ENCODE measurements at places on chromosomes 11 and 22. TPM values are rescaled to one million over a fixed set of nuclear protein-coding genes. Genes with fewer than 3 reads are reported as not detected.

SLC43A1 gene
- 32.1 TPM for total RNA-seq

DNA sequence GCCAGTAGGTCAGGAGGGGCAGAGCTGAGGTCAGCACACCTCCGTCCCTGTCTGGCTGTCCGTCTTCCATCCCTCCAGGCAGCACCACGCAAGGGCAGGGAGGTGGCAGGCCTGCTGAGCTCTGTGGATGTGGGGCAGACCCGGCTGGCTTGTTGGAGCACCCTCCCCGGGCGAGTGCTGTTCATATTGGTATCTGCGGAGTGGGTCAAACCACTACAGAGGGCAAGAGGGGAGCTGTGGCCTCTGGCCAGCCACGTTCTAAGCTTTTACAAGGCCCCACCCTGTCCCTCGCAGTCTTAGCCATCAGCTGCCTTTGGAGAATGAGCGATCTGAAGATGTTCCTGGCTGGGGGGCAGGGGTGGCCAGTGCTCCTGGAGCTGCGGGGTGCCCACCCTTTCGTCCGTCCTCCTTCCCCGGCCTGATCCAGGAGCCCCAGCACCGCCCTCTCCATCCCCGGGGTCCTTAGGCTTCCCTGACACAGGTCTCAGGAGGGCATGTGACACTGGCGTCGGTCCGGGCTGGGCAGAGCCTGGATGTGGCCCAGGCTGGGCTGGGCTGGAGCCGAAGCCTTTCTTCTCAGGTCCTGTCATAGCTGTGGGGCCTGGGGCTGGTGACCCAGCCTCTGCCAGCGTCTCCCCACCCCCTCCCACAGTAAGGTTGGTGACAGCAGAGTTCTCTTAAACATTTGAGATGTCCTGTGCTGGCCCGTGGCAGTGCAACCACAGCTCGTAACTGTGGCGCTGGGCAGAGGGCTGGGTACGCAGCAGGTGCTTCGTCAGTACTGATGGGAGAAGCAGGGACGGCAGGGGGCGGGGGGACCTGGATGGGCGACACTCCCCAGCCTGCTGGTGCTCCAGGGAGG lies 31.7 kb upstream of the GRAMD4 start:
- no peak for DNase-seq

- DNase-seq = peak; percentile 64
These were observed at the start of gene GAS2L1 for GRCh38 chr22:29306175-29306834. GAS2L1 (plus strand) TSS chr22:29306650; CDS start chr22:29308106, 1,456 bp downstream.

- DNase-seq = no peak
These were observed 51.7 kb upstream of the FBXO3 start for GRCh38 chr11:33825854-33826560.

GRCh38 chr11:116580799-116581198 lies 192.0 kb downstream of the BUD13 start:
- no peak for DNase-seq

DNA sequence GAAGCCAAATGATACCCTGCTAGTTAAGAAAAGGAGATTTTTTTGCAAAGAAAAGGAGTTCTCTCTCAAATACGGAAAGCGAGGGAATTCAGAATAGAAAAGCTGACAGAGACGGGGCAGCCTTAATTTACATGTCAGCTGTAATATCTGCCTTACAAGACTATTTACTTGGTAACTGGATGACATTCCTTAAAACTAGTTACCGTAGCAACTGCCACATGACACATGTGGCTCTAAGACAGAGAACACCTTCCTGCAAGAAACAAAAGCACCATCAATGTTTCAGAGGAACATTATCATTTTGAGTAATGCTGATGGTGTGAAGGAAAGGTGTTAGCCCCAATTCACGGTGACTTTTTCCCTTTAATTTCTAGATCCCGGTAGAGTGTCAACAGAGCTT lies 222.1 kb downstream of the LRRC4C start:
- DNase-seq = no peak

INPP5J gene
- total RNA-seq = 0.09 TPM

GRCh38 chr11:85732965-85733364 lies 47.0 kb upstream of the CCDC89 start:
- DNase-seq = no peak

DNA sequence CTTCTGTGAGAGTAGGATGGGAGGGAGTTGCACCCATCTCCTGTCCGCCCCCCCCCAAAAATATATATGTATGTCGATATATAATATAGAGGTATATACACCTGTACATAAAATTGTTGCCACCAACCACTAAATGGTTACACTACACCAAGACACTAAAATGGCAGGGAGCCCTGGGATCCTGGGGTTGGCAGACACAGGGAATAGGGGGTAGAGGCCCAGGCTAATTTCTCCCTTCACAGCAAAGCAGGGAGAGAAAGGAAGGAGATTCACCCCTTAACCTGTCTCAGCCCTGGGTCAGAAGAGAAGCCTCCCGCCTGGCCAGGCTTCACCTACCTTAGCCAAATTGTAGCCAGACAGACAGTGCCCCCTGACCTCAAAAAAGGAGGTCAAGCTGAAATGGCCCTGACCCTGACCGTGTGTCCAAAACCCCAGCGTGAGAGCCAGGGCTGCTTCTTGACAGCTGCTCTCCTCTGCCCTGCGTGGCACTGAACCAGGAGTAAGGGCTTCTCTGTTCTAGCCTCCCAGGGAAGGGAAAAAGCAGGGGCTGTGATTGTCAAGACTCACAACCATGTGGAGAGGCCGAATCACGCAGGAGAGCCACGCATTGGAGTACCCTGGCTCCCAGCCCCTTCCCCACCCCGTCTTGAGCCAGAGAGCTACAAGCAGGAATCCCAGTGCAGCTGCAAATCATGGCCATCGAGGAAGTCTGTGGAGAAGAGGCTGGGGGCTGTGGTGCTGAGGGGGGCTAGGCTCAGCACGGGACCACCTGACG lies 40.5 kb downstream of the SGSM3 start:
- DNase-seq = no peak

DNA sequence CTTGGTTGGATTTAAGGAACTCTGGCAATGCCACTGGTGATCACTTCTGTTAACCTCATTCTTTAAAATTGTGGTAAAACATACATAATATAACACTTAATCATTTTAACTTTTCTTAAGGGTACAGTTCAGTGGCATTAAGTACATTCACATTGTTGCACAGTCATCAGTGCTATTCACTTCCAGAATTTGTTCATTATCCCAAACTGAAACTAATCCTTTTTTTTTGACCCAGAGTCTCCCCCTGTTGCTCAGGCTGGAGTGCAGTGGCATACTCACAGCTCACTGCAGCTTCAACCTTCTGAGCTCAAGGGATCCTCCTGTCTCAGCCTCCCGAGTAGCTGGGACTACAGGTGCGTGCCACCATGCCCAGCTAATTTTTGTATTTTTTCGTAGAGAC lies 10.6 kb downstream of the ELF5 start:
- no peak for DNase-seq

AIFM3 gene
- 0.25 TPM for total RNA-seq

C1QTNF5 gene
- total RNA-seq = not detected

OR4B1 gene
- not detected for total RNA-seq

DNA sequence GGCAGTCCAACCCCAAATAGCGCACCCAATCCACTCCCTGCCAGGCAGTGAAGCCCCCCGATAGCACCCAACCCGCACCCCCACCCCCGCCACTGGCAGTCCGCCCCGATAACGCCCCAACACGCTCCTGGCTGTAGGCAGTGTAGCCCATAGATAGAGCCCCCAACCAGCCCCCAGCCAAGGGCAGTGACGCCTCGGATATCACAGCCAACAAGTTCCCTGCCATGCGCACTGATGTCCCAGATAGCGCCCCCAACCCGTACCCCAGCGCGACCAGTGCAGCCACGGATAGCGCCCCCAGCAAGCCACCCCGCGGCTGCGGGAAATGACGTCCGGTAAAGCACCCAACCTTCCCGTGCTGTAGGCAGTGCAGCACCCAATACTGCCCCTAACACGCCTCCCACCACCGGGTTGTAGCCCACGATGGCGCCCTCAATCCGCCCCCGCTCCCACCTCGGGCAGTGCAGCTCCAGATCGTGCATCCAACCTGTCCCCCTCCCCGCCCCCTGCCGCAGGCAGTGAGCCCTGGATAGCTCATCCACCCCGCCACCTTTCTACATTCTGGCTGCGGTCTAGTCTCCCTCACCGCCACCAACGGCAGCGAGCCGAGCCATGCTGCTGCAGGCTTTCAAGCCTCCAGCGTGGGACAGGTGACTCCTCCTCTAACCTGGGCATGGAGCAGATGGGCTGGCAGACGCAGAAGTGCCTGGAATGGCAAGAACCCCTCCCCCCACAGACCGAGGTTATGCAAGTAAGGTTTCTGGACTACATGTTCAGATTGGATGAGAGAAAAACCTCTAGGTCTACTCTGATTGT lies 625 bp downstream of the RFPL2 start:
- no peak for DNase-seq

- no peak for DNase-seq
These were observed 382.5 kb upstream of the KIRREL3 start for GRCh38 chr11:127383026-127383425.

TMPRSS4 gene
- not detected for total RNA-seq

- no peak for DNase-seq
These were observed 1.2 kb downstream of the KCNJ11 start for GRCh38 chr11:17387254-17387653.

SHISA8 gene
- 2.7 TPM for total RNA-seq

DNA sequence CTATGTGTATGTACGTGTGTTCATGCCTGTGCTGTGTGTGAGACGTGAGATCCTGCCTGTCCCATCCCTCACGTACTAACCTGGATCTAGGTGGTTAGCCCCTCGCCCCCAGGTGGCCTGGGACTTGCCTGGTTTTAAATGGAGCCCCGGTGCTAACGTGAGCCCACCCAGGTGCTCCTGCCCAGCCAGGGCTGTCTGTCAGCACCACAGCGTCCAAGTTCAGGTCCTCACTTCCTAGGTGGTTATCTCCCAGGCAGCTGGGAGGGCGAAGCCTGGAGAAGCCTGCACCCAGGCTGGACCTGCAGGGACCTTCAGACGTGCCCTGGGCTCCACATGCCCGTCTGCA lies 86.0 kb downstream of the KCNQ1 start:
- no peak for DNase-seq

DNA sequence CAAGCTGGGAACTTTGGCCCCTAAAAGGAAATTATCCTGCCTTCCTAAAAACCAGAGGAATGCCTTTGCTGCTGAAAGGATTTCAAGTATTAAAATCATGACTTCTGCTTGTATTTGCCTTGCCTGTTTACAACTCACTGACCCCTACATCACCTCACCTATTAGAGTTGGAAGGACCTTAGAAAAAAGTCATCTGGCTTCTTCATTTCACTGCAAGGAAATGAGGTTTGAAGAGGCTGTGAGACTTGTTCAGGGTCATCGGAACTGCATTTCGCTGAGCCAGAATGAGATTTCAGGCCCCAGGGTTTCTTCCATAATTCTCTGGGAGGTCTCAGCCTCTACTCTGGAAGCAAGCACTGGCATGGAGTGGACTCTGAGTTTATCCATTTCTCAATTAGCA lies 304.1 kb downstream of the BUD13 start:
- no peak for DNase-seq

DNA sequence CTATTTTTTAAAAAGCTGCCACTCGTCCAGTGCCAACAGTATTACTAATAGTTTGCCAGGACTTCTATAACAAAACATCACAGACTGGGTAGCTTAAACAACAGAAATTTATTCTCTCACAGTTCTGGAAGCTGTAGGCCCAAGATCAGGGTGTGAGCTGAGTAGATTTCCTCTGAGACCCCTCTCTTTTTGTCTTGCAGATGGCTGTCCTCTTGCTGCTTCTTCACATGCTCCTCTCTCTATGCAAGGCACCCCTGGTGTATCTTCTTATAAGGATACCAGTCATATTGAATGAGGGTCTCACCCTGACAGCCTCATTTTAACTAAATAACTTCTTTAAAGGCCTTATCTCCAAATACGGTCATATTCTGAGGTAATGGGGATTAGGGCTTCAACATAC lies 390.9 kb downstream of the DLG2 start:
- DNase-seq = no peak
